ENCODE measurements at places on chromosomes 16 and 17.

- DNase-seq, result no peak
Observed at GRCh38 chr16:67305216-67306071, 21.1 kb downstream of the KCTD19 start.

DNA sequence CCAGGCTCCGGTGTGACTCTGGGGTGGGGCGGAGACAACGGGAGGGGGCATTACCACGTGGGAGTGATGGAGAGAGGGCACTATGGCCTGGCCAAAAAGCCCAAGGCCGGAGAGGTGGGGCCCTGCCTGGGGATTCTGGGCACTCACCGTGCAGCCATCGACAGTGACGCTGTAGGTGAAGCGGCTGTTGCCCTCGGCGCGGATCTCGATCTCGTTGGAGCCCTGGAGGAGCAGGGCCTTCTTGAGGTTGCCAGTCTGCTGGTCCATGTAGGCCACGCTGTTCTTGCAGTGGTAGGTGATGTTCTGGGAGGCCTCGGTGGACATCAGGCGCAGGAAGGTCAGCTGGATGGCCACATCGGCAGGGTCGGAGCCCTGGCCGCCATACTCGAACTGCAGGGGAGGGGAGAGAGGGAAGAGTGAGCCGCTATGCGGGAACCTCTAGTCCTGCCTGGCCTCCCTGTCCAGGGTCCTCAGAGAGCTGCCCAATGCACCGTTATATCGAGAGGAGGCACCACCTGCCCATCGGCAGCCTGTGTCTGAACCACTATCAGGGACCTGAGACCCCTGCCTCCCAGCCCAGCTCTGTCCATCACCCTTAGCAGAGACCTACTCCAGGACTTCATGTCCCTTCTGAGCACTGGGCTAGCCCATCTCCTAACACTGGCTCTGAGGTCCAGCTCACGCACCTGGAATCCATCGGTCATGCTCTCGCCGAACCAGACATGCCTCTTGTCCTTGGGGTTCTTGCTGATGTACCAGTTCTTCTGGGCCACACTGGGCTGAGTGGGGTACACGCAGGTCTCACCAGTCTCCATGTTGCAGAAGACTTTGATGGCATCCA is 15.6 kb downstream of the COL1A1 start:
- no peak for DNase-seq

DNA sequence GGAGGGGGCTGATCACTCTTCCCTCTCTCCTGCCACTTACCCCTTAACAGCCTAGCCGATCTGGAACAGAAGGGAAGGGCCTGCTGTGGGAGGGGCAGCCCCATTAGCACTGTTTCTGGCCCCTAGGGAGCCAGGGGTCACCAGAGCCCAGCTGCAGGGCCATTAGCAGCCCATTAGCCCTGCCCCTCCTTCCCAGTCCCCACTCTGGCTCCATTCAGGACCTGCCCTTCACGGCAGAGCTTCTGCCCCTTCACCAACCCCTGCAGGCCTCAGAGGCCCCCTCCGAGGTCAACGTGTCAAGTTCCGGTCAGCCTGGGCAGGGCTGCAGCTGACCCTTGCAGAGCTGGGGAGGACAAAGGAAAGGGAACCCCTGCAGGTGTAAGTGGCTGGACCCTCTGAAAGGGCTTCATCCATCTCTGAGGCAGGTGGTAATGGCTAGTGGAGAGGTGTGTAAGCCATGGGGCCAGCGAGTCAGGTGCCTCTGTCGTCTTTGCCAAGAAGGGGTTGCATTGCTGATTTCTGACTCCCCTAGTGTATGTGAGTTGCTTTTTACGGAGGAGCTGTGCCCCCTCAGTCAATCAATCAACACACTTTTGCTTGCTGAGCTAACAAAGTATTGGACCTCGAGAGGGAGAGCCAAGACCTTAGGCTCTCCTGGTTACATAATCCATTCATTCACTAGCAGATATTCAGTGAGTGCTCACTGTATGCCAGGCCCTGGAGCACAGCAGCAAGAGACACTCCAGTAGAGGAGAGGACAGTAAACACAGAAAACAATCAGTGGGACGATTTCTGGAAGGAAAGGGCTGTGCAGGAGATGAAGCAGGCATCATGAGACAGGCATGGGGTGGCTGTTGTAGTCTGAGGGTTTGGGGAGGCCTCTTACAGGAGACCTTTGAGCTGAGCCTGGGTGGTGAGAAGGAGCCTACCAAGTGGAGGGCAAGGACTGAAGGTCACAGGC is 18.2 kb upstream of the KCNJ12 start:
- no peak for DNase-seq

- no peak for DNase-seq
Observed at GRCh38 chr16:66266436-66267291, 99.8 kb upstream of the CDH5 start.

- no peak for DNase-seq
Observed at GRCh38 chr16:27951489-27952120, 111.9 kb downstream of the GSG1L start.

DNA sequence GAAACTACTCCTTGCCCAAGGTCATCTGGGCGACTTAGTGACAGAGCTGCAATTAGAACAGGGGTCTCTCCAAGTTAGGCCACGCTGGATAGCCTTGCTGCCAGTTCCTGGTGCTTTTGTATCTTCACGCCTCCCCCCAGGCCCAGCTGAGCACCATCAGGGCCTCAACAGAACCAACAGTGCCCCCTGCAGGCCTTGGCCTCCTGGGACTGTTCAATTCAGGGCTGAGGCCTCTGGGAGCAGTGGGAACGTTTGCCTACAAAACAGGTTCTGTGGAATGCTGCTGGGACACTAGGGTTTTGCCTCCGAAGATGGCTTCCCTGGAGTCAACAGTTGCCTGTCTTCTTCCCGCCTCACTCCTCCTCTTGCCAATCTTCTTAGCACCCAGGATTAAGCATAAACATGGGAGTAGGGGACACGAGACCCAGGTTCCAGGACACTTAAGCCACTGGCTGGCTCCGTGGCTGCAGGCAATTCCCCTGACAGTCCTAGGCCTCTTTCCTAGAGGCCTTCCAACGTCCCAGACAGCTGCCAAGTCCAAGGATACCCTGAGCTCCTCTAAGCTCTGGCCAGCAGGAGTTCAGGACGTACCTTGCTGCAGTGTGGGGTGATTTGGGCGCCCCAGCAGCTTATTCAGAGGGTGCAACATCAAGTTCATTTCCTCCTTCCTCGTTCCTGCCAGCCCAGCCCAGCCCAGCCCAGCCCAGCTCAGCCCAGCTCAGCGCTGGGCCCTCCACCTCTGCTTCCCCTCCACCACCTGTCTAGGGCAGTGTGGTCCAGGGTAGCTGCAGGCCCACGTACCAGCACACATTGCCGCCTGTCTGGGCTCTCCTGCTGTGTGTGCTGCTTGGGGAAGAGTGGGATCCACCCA is 246.6 kb upstream of the RPL38 start:
- DNase-seq, result peak; percentile 40

GRCh38 chr16:27844826-27845225 is 218.7 kb downstream of the GSG1L start:
- DNase-seq, result no peak

DNA sequence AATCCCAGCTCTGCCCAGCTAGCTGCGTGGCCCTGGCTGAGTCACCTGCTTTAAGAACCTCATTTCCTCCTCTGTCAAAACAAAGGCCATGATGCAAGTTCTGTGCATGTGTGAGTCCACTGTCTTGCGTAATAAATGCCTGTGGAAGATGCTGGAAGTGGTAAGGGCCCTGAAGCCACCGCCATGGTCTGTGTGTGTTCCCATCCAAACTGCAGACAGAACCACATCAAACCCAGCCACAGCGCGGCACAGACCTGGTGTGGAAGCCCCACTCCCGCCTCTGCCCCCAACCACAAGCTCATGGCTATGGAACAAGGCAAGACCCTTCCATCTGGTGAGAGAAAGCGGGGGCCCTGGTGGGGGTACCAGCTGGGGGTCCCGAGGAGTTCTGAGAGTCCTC is 26.0 kb downstream of the NECAB2 start:
- DNase-seq, result no peak

GRCh38 chr16:58792188-58792587 is 58.1 kb upstream of the GOT2 start:
- DNase-seq, result no peak

DNA sequence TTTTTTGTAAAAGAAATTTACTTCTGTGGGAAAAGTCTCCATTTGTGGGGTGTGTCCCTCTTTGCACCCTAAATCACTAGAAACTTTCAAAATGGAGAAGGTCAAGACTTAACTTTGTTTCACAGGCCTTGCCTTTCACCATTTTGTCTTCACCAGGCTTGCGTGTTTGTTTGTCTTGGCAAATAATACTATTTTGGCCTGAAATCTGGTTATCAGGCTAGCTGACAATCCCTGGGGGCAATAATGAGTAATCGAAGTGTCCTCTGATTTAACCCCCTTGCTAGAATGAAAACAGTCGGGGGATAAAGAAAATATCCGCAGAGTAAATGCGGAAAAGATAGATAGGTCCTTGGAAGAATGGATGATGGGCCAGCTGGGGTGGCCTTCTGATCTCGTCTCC is 34.5 kb downstream of the SLC39A11 start:
- DNase-seq, result no peak

DNA sequence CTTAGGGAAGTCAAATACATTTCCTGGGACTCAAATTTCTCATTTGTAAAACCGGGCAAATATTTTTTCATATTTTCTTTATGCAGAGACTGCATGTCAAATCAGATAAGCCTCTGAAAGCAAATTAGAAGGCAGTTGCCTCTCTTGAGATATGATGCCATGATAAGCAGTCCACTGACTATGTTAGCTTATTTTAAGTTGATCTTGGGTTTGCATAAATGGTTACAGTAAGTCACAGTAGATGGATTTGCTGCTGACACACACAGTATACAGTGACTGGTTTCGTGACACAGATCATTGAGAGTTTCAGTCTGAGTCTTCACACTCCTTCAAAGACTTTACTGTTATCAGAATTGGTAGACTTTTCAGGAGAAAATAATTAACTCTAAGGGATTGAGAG is 927.6 kb upstream of the CDH8 start:
- no peak for DNase-seq

GRCh38 chr16:87380881-87381280 is 2.7 kb downstream of the FBXO31 start:
- no peak for DNase-seq

GRCh38 chr16:4713663-4714501 is 20.2 kb downstream of the ANKS3 start:
- no peak for DNase-seq

GRCh38 chr16:47774661-47775060 is 313.5 kb downstream of the PHKB start:
- no peak for DNase-seq

GRCh38 chr16:84150926-84151325 is 5.8 kb downstream of the DNAAF1 start:
- no peak for DNase-seq

DNA sequence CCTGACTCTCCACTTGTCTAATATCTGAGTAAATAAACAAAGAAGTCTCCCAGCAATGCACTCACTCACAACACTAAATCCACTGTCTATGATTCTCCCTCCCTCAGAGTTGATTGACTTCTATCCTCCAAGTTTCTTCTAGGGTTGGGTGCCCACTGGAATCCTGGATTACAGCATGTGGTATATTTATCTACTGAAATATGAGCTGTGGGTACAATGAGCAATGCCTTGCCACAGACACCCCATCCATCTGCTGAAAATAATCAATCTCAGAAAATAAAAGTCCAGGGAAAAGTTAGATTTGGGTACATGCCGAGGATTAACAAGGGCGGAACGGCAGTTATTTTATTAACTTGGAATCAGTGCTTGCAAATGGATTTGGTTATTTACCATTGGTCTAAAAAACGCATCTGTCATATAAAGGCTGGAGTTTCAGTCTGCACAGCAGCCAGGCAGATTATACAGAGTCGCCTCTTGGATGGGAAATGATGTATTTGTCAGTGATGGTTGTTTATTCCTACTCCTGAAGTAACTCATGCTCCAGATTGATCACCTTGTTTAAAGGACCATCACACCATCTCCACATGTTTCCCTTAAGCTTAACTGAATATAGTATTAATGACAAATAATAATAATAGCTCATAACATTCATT is 193.9 kb upstream of the SOX9 start:
- no peak for DNase-seq

DNA sequence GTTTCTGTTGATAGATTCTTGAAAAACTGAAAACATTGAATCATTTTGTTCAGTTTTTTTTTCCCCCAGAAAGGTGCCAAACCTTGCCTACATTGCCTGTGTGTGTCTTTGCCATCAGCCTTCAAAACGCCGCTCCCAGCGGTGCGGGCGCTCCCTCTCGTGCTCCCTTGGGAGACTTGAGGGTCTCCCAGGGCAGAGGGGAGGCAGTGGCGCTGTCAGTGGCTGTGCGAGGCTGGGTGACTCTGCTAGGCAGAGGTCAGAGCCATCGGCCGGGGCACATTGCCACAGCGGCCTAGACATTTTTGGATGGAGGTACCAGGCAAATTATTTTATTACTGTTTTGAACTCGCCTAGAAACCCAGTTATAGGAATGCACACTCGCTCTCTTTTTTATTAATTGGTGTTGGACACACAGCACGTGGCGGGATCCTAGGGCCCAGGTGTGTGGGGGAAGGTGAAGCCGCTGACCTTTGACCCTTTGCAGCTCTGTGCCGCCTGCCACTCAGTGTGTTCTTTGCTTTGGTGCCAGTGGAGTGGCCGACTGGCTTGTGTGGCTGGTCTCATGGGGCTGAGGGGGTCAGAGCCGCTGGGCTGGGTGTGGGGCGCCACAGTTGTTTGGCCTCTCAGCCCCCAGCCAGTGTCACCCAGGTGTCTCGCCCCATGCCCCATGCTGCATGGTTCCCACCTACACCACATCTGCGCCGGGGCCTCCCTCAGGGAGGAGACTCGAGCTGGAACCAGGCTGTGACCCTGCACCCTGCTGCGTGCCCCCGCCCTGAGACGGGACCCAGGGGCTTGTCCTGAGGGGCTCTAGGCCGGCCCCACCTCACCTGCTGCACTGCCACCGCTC is 115.7 kb downstream of the BANP start:
- no peak for DNase-seq

GRCh38 chr17:46785696-46786095 is 32.8 kb downstream of the WNT3 start:
- DNase-seq, result no peak

DNA sequence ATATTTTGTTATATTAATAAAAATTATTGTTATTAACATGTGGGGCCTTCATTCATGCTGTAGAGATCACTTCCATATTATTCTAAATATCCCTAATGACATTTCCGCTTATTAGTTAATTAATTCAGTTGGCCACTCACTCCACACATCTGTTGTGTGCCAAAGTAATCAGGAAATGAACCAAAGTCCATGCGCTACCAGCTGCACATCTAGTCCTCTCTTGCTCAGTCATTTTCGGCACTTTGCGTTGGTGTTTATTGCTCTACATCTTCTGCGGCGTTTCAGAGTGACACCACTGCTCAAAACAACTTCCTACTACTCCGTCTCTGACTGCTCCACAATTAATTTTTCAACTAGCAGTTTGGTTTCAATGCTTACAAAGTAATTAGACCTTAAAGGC is 101.4 kb upstream of the ZFHX3 start:
- DNase-seq, result no peak

DNA sequence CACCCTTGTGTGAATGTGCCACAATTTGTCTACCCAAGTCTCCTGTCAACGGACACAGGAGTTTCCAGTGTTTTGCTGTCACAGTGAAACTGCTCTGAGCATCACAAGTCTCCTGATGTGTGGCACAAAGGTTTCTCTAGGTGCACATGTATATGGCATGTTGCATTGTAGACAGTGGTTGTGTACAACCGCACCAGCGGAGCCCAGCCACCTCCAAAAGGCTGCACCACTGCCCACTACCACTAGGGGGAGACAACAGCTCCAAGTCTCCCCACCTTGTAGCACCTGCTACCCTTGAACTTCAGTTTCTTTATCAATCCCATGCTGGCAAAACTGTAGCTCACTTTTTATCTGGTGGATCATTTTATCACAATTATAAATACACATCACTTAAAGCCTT is 95.5 kb upstream of the ZNF469 start:
- DNase-seq, result no peak

- no peak for DNase-seq
Observed at GRCh38 chr16:86959091-86959651, 358.0 kb downstream of the C16orf95 start.

GRCh38 chr17:44287651-44288050 is 19.7 kb upstream of the SLC4A1 start:
- no peak for DNase-seq

Data from CD4-positive, alpha-beta T cell treated with Interleukin-10 for 1 hour (primary cell).